ENCODE measurements at places on chromosomes 1 and 21.

GRCh38 chr21:38306433-38307141 is 49.8 kb downstream of the KCNJ15 start:
- DNase-seq = no peak

DNA sequence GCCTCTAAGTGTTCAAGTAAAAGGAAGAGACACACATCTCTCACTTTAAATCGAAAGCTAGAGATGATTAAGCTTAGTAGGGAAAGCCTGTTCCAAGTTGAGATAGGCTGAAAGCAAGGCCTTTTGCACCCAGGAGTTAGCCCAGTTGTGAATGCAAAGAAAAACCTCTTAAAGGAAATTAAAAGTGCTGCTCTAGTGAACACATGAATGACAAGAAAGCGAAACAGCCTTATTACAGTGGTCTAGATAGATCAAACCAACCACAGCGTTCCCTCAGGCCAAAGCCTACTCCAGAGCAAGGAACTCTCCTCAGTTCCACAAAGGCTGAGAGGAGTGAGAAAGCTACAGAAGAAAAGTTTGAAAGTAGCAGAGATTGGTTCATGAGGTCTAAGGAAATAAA is 14.9 kb downstream of the TCP10L start:
- no peak for DNase-seq

- peak; percentile 19 for DNase-seq
These were observed 177.7 kb upstream of the HP1BP3 start for GRCh38 chr1:20964540-20965484.

GRCh38 chr1:3547055-3548005 is 64.0 kb downstream of the MEGF6 start:
- DNase-seq = no peak

DNA sequence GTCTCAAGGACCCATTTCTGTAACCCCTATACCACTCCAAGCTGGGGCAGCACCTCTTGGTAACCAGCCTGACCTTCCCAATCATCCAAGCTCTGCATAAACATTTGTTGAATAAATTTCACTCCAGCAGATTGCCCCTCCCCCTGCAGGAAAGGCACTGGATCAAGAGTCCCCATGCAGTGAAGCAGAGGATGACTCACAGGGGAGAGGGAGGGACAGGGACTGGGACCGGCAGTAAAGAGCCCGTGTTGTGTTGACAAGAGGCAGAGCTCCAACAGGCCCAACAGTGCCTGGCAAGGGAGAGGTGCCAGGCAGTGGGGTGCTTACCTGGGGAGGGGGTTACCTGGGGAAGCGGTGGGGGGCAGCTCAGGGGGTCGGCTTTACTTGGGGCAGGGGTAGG is 32.3 kb downstream of the SLC9A1 start:
- DNase-seq = no peak

DNA sequence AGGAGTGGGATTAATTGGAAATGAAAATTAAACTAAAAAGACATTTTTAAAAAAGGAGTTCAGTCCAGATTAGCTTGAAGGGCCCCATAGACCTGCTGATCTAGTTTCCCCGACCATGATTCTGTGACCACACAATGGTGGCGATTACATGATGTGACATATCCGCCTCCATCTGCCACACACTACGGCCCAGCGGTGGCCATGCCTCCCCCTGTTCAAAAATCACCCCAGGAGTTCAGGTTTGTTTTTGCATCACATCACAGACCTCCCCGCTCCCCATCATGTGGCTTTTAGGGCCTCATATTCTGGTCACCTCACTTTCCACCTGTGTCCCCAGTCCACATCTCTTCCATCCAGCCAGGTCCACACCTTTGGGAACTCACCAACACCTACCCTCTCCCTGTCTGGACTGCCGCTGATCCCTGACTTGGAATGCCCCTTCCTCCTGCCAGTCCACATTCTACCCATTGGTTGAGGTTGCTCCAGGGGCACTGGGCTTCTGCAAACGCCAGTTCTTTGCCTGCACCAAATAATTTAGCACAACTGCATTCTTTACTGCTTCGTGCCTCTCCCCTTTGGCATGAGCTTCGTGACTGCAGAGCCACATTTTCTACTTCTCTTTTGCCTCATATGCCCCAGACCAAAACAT is 38.9 kb downstream of the CD247 start:
- no peak for DNase-seq

- DNase-seq = no peak
These were observed 51.8 kb upstream of the ZSWIM5 start for GRCh38 chr1:45258059-45258650.

DNA sequence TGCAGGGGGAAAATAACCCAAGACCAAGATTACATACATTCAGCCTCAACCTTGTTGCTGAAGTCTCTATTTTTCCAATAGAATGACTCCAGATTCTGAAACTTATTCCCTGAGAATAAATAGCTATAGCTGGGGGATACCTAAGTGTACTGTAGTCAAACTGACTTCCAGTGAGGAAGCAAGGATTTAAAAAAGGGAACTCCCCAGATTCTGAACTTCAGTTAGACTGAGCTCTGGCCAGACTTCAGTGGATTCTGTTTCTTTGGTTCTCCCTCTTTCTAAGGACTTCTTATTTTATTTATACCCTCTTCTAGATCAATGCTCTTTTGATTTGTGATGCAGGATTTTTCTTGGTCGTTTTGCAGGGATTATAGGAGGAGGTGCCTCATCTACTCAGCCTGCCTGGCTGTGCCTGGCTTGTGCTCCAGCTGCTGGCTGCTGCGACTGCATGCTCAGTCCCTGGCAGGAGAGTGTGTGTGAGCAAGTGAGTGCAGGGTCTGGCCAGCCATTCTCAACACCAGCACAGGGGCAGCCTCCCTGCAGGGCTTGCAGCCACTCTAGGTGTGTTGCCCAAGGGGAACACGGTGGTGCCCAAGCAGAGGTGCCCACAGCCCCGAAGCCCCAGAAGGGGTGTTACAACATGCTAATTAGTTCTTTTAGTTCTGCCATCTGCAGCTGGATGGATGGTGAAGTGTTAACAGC is 43.0 kb downstream of the SPATA17 start:
- no peak for DNase-seq

- no peak for DNase-seq
These were observed 17.7 kb downstream of the GNB1 start for GRCh38 chr1:1873186-1873585.

- no peak for DNase-seq
These were observed 33.9 kb downstream of the APP start for GRCh38 chr21:26136671-26137070.

DNA sequence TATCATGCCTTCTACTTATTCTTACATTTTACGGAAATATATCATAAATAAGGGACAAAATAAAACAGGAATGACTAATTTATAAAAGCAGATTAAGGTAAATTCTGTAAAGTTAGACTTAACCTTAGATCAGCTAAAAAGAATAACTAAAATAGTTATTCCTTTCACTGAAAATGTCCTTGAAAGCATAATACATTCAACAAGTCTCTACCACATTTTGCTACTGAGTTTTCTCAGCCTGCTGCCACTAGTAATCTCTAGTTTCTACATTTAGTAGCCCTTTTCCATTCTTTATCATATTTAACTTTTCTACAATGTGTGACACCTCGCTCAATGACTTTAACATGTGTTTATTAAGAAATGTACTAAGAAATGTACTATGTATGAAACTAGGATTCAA is 89.0 kb downstream of the DENND1B start:
- no peak for DNase-seq

- no peak for DNase-seq
These were observed 41.5 kb downstream of the PTPRC start for GRCh38 chr1:198680174-198680875.

- no peak for DNase-seq
These were observed 34.7 kb downstream of the SLC19A1 start for GRCh38 chr21:45507523-45507875.

GRCh38 chr1:185376840-185377635 is 60.0 kb upstream of the IVNS1ABP start:
- DNase-seq = no peak

DNA sequence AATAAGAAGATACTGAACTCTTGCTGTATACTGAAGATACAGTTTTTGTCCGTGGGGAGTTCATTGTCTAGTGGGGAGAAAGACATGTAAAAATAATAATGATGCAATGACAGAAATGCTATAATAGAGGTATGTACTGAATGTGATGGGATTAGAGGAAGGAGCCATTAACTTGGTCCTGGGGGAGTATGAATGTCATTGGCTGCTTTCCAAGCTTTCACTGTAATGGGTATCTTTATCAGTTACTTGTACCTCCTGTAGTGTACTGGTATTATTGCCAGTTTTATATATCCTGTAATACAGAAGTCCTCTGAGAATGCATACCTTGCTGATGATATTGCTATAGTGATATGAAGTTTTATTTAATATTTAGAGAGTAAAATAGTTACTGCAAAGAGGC is 7.4 kb downstream of the BTBD8 start:
- no peak for DNase-seq

- DNase-seq = no peak
These were observed 9.0 kb downstream of the MGST3 start for GRCh38 chr1:165639821-165640623.

DNA sequence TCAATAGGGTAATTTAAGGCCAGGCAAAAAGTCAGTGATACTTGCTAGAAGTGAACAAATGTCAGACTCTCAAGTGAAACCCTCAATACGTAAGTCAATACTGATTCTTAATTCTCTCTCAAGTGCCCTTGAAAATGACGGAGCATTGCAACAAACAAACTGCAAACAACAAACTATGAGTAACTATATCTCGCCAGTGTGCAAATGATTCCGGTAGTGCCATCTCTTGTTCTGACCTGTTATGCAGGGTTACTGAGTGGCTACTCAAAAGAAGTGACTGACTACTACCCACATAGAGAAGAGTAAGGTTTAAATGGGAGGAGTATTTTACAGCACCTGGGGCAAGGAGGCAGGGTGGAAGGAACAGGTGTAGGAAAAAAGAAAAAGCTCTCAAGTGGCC is 1.6 kb downstream of the SLC19A2 start:
- no peak for DNase-seq

GRCh38 chr21:41425954-41426675 is at the start of gene MX1:
TSS of gene MX1 (plus strand) at chr21:41426239. CDS start at chr21:41432071, 5,832 bp downstream.
- DNase-seq = peak; percentile 48

DNA sequence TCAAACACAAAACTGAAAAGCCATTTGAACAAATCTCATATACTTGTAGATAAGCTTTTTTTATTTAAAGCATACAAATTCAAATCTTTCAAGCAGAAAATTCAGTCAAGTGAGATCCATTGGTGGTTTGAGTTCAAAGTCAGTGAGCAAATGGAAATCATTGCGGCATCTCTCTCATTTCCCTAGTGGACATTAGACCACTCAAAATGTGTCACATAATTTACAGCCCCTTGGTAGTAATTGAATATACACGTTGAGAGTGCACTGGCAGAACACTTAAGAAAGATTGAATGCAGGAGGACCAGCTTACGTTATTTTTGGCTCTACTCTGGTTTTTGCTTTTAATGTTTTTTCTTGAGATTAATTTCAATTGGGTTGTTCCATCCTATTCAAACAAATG is 633.7 kb downstream of the USP25 start:
- no peak for DNase-seq

DNA sequence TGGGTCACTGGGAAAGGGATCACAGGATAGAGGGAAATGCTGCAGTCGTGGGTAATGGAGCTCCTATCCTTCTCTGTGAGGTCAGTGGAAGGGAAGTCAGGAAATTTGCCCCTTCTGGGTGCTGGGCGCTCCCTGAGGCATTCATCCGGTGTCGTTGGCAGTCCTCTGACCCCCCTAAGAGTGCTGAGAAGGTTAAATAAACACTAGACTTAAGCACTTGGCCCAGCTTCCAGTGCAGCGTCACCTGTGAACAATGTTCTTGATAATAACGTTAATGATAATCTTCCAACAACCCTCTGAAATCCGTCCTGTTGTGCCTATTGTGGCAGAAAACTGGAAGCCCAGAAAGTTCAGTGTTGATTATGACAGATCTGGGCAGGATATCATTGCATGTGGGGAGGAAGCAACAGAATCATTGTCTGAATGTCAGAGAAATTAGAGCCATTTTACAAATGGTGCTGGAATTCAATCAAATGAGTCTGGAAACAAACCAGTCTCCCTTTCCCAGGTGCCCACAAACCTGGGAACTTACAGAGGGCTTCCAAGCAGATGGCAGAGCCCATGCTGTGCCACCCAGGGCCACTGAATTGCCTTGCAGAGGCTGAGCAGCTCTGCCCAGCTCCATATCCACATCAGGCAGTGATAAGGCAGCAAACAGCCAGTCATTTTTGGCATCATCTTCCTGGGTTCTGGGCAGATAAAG is 216.8 kb downstream of the KAZN start:
- DNase-seq = no peak

DNA sequence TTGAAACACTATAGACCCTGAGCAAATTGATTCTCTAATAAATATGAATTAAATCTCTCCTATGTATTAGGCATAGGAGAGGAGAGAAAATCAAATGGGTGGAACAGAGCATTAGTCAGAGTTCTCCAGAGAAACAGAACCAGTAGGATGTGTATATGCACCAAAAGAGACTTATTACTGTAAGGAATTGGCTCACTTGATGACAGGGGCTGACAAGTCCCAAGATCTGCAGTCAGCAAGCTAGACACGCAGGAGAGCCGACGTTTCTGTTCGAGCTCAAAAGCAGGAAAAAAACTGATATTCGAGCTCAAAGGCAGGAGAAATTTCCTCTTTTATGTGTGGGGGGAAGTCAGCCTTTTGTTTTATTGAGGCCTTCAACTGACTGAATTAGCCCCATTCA is 259.2 kb upstream of the KAZN start:
- no peak for DNase-seq

DNA sequence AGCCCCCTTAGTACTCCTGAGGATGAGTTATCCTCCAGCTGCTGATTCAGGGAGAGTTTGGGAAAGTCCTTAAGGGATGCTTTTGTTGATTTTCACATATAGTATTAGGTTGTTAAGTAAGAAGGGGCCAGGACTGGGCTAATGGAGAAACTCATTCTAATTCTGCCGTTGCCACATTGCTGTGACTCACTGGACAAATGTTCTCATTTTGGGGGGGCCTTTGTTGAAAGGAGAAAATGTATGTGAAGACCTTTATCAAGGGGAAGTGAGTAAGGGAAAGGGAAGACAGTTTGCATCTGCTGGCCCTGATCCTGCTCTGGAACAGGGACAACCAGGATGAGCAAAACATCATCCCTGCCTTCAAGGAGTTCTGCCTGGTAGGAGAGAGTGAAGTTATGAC is 123.2 kb upstream of the FGGY start:
- DNase-seq = no peak

GRCh38 chr1:157978586-157979403 is 14.7 kb upstream of the KIRREL1 start:
- no peak for DNase-seq

GRCh38 chr1:67953301-67953700 is 97.1 kb downstream of the DIRAS3 start:
- no peak for DNase-seq

DNA sequence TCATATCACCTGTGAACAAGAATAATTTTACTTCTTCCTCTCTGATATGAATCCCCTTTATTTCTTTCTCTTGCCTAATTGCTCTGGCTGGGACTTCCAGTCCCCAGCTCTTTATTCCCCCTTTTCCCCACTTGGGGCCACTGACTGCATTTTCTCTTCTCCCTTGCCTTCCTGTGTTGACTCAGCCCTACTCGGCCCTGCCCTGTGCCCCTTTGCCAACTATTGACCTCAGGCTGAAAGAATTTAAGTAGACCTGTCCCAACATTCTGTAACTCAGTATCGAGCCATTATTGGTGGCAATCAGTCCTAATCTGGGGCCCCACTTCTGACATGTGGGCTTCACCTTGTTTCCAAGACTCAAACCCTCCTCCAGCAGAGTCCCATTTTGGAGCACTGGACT is 60.6 kb upstream of the STUM start:
- no peak for DNase-seq
